ENCODE measurements at places on chromosomes 16 and 17.

DNA sequence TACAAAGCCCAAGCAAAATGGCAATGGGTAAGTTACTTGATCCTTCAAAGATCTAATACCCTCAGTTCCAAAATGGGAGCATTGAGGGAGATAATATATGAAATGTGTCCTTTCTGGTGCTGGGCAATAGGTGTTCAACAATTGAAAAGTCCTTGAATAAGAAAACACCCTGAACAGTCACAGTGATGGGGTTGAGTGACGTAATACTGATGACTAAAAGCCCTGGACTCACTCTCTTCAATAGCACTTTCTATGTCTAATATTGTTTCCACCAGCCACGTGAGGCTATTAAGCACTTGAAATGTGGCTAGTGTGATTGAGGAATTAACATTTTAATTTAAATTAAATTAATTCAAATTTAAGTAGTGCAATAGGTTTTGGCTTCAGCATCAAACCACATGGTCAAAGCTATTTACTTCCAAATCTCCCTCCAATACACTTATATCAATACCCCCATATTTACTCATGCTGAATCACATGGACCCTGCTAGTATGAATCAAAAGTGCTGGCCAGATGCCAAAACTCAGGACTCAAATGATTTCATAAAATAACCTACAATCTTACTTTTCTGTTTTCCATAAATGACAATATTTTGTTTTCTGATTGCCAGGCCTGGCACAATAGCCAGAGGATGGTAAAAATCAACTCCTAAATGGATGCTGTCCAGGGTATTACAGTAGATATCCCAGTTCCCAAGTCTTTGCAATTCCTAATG lies 516.2 kb downstream of the HAPSTR1 start:
- DNase-seq: peak; percentile 12

DNA sequence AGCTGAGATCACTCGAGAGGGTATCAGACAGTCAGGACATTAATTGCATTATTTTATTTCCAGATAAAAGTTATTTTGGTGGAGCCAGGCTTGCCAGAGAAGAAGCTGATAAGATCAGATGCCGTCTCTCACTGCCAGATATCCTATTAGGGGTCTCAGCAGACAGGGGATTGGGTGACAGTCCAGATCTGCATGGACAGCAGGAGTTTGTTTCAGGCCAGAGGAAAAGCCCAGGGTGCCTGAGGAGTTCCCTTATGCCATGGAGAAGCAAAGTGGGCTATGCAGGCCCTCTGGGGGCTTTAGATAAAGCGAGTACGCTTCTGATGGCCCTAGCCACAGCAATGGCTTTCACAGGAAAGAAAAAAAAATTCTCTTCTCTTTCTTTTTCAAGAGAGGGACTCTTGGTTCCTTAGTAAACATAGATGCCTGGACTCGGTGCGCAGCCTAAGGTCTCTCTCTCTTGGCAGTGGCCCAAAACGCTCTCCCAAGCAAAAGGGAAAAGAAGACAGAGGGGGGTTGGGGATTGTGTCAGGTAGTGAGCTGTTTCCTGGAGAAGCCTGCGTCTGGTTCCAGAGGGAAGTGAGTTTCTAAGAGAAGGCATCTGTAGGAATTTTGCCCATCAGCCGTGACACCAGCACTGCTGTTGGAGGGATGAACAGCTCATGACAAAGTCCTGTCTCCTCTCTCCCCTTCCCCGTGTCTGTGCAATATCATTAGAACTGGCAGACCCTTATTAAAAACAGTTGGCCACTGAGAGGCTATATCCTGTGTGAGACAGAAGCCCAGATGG lies 166.3 kb upstream of the FOXF1 start:
- no peak for DNase-seq

DNA sequence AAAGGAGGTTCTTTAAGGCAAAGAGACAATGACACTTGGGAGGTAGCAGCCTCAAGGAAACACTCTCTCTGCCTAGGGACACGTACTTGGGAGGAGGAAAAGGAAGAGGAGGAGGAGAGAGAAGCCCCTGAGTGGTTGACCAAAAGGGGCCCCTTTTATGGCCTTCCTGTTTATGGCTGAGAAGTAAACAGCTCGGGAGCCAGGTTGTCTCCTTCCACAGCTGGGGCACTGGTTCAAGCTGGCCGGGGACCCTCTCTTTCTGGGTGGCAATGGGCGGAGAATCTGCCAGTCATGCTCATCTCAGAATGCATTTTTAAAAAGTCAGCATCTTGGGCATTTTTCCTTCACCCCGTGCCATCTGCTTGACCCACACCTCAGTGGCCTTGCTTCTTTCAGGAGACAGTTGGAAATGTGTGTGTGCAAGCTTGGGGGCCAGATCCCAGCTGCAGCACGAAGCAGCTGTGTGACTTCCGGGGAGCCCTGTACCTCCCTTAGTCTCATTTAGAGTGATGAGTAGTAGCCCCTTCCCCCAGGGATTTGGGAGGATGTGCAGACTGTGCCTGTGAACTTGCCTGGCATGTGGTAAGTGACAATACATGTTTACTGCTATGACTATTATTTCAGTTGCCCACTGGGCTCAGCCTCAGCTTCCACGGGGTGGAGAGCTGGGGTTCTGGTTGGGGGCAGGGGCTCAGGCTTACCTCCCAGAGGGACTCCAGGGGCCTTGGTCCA lies 33.8 kb upstream of the SALL1 start:
- no peak for DNase-seq

GRCh38 chr17:71855010-71855409 lies 265.8 kb upstream of the SOX9 start:
- no peak for DNase-seq

GRCh38 chr16:19655242-19655777 lies 62.7 kb downstream of the KNOP1 start:
- DNase-seq: no peak

DNA sequence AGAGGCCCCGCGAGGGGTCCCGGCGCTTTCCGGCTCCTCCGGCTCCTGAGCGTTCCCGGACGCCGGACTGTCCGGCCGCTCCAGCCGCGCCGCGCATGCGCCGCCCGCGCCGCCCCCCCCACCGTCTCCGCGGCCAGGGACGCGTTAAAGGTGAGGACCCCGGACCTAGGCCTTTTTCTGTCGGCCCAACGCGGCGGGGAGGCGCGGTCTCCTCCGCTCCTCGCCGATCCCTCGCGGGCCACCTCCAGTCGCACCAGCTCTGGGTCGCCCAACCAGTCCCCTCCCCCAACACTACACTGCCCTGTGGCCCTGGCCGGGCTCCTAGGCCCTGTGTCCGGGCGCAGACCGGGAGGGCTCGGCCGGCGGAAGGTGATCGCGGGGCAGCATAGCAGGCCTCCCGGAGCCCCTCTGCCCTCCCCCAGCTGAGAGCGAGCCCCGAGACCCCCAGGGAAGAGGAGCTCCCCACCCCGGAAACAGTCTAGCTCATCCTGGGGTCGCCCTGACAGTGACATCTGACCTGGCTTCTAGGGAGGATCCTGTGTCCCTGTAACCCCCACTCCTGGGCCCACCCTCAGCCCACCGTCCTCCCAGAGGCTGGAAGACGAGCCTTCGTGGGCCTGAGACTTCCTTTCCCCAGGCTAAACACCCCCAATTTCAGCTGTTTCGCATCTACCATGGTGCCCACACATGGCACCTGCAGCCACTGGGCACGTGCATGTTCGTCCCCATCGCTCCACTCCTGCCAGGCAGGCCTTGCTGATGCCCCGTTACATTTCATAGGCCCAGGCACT lies 14.7 kb upstream of the BCAR1 start:
- DNase-seq: peak; percentile 68

DNA sequence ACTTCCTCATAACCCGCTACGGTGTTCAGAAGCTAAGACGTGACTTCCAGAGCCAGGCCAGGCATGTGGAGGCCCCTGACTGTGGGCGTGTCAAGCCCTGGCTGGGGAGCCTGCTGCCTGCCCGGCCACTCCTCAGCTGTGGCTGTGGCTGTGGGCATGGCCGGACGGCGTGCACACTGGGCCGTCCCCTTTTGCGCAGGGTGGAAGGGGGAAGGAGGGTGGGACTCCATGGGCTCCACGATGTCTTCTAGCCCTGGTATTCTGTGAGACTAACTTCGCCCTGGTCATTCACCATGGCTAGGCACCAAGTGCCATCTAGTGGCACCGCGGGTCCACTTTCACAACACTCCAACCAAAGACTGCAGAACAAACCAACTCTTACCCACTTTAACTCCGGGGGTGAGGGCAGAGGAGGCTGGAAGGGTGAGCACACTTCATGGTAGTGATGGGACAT lies 67.9 kb downstream of the N4BP1 start:
- peak; percentile 28 for DNase-seq

DNA sequence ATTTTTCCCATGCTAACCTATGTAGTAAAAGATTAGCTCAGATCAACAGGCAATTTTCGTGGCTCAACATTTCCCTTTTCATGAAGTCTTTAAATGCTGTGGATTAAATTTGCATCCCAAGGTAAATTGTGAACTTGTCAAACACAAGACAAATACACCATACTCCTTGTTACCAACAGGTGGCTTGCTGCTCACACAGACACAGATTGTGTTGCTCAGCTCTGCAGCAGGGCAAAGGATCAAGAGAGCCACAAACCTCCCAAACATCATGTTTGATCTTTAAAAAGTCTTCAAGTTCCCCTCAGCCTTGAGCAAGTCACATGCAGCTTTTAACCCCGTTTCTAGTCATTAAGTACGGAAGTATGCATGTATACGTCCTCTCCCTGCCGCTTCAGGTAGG lies 119.6 kb upstream of the CNTNAP4 start:
- DNase-seq: no peak

- DNase-seq: peak; percentile 79
These were observed 678 bp downstream of the CDR2L start for GRCh38 chr17:74987909-74988711.

DNA sequence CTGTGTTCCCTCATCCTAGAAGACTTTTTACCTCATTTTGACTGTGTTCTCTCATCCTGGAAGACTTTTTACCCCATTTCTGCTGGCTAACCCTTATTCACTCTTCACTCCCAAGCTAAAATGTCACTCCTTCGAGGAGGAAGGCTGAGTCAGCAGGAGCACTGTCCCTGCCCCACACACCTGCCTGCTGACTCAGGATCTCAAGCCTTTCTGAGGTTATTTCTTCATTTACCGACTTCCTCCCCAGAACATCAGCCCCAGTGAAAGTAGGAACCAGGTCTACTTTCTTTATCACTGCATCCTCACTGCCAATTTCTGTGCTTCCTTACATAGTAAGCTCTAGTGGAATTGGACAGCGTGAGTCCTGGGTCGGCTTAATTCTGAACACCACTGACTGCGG lies 220.6 kb downstream of the HS3ST4 start:
- no peak for DNase-seq

DNA sequence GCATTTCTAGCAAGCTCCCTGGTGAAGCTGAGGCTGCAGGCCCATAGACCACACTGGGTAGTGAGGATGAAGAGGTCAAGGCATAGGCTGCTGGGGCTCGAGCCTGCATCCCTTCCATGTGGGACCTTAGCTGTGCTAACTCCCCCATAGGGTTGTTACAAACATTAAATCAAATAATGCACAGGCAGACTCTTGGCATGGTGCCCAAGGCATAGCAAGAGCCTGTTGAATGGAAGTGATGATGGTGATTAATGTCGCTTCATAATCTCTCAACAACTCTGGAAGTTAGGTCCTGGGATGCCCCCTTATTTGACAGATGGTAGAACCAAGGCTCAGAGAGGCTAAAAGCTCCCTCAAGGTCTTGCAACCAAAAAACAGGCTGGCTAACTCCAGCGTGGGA lies 283.9 kb upstream of the EEF2KMT start:
- no peak for DNase-seq

DNA sequence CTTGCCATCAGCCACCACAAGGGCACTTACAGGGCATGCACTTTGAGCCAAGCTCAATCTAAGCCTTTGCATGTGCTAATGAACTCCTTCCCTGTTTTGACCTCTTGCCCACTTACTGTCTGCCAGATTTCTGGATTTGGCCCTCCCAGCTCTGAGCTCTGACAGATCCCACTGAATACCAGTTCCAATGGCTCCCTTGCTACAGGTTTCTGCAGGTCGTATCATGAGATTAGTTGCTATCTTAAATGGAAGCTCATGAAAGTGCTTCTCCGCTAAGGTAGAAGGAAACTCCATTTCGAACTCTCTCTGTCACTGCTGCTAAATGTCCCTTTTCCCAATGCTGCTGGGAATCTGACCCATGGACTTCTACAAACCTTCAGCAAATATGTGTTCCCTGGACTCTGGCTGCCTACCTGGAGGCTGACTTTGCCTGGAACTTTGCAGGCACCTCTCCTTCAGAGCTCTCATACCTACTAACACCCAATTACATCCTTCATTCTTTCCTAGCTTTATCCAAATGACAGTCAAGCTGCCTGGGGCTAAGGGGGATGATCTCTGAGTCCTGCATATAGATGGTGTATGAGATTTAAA lies 23.5 kb upstream of the TOB1 start:
- DNase-seq: no peak

DNA sequence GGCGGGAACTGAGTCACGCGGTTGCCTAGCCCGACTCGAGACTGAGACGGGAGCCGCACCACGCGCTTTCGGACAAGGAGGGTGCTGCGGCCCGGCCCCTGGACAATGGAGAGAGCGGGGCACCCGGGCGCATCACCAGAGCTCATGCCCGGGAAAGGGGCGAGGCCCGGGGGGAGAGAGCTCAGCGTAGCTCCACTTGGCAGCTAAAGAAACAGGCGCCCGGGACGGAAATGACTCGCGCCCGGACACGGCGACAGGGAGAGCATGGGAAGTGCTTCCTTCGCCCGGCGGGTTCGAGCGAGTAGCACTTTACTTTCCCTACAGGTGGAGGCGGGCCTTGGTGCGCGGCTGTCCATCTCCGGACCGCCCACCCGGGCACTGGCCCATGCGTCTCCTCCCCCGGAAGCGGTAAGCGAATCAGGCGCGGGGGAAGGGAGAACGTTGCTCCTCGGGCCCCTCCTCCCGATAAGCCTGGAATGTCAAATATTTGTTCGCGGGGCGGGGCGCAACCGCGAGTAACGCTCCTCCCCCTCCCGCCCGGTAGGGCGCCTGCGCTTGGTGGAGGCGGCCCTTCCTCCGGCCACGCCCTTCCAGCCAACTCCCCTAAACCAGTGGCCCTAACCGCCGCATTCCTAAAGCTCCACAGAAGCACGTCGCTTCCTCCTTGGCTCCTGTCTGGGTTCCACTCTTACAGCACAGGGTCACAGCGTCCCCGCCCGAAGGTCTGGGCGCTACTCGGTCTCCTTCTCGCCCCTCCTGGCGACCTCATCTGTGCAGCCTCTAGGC lies 1.5 kb upstream of the ESRP2 start:
- peak; percentile 98 for DNase-seq

GRCh38 chr16:56041556-56042140 lies 149.6 kb upstream of the GNAO1 start:
- DNase-seq: peak; percentile 19

- no peak for DNase-seq
These were observed 25.6 kb upstream of the TAC4 start for GRCh38 chr17:49873466-49873865.

DNA sequence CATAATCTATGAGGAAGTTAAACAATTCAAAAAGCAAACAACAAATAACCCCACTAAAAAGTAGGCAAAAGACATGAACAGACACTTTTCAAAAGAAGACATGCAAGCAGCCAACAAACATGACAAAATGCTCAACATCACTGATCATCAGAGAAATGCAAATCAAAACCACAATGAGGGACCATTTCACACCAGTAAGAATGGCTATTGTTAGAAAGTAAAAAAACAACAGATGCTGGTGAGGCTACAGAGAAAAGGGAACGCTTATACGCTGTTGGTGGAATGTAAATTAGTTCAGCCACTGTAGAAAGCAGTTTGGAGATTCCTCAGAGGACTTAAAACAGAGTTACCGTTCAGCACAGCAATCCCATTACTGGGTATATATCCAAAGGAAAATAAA lies 24.4 kb downstream of the TNFRSF13B start:
- no peak for DNase-seq

All from Daoy (cell line).